ENCODE measurements at places on chromosomes 6 and 20.

GRCh38 chr6:75748743-75749538 is at the start of gene MYO6:
Gene MYO6, plus strand, starts transcription at chr6:75749239. Its CDS starts 68,309 bp downstream, at chr6:75817548.
- no peak for DNase-seq

DNA sequence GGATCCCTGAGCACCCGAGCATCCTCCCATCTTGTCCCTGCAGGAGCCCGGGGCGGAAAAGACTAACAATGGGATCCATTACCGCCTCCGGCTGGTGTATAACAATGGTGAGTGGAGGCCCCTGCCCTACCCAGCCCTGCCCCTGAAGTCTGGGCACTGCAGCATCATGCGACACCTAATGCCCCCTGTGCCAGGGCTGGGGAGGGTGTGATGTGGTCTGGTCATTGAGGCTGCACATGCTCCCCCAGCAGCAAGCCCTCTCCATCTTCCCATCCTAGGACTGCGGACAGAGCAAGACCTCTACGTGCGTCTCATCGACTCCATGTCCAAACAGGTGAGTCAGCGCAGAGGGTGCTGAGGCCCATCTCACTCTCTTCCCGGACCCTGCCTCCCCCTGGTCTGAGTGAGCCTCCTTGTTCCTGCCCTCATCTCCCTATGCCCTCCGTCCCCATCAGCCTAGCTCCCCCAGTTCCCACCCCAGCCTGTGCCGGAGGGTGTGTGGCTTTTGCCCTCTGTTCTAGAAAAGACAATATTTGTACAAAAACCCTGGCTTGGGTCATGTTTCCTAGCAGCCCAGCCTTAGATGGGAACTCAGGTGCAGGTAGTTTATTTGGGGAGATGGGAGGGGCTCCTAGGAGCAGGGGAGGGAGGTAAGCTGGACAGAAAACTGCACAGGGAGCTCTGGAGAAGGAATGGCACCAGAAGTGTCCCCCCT is 13.5 kb downstream of the EBF4 start:
- DNase-seq, result no peak

DNA sequence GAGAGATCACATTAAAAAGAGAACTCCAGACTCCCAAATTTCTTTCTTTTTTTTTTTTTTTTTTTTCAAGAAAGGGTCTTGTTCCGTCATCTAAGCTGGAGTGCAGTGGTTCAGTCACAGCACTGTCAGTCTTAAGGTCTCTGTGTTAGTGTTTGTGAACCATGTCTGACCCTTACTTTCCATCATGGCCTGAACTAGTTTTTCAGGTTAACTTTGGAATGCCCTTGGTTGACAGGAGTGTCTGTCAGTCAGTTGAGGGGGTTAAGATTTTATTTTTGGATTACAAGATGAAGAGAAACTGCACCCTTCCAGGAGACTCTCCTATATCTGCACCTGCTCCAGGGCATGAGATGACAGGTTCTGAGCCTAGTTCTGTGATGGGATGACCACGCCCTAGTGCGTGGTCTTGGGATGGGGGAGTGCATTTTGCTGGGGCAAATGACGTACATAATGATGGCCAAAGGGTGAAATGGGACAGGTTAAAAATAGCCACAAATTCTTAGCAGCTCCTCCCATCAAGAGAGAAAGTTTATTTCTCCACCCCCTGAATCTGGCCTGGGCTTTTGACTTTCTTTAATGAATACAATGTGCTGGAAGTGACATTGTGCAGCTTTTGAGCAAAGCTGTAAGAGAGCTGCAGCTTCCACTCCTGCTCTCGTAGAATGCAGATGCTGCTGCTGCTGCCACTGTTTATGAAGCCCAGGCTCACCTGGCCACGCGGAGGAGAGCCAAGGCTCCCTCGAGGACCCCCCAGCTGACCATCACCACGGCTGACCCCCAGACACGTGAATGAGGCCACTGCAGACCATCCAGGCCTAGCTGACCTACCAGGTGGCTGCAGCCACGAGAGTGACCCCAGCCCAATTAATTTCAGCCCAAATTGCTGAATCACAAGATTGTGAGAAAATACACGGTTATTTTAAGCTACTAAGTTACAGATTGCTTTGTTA is 29.7 kb upstream of the FAM50B start:
- no peak for DNase-seq

DNA sequence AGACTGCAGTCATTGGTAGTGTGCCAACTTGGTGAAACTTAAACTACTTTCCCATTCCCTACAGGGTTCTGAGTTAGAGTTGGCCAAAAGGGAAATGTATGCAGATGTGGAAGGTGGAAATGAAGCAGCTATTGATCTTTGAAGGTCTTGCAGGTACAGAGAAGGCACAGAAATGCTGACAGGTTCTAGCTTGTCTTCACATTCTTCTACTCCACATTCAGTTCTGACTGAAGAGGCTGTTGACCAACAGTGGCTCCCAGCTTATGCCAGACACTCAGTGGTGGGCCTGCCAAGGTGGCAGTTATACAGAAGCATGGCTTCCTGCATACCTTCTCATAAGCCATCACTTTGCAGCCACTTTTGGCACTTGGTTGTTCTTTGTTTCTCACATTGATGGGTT is 423.9 kb downstream of the CDC5L start:
- DNase-seq, result no peak

GRCh38 chr20:5173751-5174150 is 46.9 kb downstream of the CDS2 start:
- DNase-seq, result no peak

DNA sequence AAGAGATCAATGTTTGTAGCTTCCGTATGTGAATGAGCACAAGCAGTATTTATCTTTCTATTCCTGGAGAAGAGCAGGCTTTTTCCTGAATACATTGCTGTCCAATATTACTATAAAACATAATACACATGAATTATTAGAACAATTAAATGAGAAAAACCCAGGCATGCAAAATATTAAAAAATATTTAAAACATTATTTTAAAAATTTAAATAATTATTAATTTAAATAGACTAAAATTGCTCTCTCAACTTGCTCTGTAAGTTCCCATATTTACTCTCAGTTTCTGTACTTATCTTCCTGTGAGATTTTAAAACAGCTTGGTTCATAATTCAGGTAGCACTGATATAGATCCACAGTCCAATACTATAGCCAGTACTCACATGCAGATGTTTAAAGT is 97.0 kb downstream of the PLCB1 start:
- DNase-seq, result no peak

DNA sequence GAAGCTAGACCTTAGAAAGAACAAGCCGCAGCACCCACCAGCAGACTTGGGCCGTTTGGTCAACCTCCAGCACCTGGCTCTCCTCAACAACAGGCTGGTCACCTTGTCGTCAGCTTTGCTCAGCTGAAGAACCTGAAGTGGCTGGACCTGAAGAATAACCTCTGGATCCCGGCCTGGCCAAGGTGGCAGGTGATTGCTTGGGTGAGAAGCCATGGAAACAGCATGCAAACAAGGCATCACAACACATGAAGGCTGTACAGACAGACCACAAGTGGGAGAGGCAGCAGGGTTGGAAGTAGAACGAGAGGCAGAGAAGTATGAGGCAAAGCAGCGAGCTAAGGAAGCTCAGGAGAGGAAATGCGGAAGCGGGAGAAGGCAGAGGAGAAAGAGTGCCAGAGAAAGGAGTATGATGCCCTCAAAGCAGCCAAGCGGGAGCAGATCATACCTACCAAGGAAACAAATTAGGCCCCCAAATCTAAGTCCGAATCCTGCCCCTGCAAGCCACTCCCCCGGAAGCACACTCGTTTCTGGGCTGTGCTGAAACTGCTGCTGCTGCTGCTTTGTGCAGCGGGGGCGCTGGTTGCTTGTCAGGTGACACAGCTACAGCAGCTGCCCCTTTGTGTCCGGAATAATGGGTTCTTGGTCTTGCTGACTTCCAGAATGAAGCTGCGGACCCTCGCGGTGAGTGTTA is 121.6 kb upstream of the LGSN start:
- no peak for DNase-seq

DNA sequence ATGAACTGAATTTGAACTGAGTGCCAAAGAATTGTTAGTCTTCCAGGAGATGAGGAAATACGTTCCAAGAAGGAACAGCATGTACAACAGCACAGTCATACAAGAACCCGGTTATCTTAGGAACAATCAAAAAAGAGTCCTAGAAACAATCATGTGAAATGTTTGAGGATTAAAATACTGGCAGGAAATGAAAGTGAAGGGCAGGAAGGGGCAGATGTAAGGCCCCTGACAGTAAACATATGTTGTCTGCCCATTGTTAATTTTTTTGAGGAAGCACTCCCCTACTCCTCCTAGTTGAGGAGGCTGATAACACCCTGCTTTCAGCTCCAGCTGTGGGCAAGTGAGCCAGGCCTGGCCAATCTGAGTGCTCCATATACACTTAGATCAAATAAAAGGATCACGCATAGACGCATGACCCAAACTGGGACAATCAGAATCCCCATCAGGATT is 220.9 kb downstream of the HACE1 start:
- no peak for DNase-seq

DNA sequence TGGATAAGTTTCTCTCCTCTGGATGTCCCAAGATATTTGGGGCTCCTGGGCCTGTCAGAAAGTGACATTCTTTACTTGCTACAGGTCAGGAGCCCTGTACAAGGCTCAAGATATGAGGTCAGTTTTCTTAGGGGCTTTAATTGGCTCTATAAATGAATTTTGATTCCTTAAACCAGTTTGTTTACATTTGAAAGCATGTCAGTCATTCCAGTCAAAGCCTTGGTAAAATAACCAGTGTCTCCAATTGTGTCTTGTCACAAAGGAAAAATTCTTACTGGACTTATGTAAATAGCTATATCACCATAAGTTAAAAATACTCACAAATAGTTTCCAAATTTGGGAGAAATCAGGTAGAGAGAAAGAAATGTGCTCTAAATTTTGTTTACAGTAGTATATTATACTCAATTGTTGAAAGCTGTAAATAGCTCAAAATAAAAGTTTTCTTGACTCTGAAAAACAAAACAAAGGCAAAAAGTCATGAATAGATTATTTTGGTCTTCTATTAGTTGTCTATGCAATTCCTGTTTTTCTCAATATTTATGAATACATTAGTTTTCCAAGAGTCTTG is 22.9 kb downstream of the RNF182 start:
- no peak for DNase-seq

GRCh38 chr6:29729774-29730328 is 6.6 kb downstream of the HLA-F start:
- no peak for DNase-seq

DNA sequence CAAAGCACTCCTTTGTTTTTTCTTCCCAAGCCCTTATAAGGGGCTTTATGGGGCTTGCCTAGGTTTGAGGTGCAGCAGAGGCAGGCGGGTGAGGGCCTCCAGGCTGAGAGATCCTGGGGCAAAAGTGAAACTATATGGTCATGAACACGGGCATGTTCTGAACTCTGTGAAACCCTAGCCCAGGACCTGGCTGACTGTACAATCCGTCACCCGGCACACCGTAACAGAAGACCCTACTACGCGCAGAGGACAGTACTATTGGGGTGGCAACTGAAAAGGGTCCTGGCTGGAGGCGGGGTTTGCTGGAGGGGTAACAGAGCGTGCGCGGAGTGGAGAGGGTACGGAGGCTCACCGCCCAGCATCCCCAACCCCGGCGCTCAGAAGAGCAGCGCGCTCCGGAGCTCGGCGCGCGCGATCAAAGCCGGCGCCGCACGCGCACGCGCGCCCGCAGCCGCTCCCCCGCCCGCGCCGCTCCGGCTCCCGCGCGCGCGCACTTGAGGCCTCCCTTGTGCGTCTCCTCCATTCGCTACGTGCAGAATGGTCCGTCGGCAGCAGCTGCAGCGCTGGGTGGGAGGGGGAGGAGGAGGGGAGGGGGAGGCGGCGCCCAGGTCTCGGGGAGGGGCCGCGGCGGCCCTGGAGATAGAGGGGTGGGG is 54.2 kb downstream of the MRPL14 start:
- DNase-seq, result no peak

DNA sequence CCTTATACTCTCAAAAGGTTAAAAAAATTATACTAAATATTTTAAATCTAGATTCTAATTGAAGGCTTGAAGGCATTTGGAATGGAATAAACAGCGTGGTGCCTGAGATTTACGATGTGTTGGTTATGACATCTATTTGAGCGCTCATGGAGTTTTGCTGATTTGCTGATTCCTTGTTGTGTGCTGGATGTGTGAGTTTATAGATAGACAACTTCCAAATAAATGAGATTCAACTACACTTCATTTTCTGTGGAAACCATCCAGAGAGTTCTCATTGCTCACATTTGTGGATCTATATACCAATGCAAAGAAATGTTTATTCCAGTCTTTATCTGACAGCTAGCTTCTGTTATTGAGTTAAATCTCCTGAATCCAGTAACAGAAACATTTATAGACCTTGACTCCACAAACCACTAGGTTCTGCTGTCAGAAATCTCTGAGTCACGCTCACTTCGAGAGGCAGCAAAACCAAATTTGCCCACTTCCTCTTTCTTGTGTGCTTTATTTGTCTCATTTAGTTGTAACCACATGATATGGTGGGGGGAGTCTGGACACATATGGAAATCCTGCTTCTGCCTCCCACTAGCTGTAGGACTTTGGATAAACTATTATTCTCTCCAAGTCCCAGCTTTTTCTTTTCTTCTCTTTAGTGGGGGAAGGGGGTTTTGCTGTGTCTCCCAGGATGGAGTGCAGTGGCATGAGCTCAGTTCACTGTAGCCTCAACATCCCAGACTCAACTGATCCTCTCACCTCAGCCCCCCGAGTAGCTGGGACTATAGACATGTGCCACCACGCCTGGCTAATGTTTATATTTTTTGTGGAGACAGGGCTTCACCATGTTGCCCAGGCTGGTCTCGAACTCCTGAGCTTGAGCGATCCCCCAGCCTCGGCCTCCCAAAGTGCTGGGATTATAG is 54.5 kb downstream of the IPCEF1 start:
- DNase-seq, result no peak

GRCh38 chr20:34023937-34024722 is 30.4 kb downstream of the RALY start:
- DNase-seq, result no peak

DNA sequence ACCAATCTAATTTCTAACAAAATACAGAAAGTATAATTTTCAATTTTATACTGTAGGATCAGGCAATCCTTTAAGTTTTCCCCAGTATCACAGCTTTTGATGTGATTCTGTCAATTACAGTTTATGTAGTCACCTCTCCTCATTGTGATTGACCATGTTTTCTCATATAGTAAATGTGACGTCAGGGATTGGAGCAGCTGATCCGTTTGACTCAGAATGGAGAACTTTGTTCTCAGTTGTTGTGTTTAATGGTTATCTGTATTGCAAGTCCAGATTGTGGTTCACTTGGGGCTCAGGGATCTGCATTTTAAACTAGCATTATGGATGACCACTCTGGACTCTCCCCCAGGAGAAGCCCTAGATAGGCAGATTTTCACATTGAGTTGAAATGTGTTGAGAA is 90.6 kb downstream of the DNAH8 start:
- DNase-seq, result no peak

DNA sequence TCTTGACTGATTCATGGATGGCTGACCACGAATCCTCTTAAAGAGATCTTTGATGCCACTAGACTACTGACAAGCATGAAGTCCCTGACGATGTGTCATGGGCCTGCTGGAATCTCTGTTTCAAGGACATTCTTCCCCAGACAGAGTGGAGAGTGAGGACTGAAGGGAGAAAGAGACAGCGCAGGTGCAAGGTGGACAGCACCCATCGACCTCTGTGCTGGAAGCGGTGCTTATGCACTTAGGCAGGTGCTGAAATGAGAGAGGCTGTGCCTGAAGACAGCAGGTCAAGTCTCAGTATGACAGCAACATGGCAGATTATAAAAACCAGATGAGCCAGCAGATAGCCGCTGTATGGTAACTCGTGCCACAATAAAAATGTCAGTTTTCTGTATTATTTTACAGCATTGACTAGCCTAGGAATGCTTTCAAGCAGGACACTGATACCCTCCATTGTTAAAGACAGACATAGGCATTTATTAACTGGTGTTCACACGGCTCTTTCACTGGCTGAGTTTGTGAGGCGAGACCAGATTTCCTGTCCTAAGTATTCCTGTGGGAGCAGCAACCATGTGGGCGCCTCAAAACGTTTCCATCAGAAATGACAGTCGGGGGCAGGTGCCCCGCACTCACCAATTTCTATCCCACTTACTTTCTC is 47.5 kb downstream of the FOXC1 start:
- no peak for DNase-seq
